Fibroblast of lung (primary cell): ENCODE measurements at places on chromosomes 3 and 15.

DNA sequence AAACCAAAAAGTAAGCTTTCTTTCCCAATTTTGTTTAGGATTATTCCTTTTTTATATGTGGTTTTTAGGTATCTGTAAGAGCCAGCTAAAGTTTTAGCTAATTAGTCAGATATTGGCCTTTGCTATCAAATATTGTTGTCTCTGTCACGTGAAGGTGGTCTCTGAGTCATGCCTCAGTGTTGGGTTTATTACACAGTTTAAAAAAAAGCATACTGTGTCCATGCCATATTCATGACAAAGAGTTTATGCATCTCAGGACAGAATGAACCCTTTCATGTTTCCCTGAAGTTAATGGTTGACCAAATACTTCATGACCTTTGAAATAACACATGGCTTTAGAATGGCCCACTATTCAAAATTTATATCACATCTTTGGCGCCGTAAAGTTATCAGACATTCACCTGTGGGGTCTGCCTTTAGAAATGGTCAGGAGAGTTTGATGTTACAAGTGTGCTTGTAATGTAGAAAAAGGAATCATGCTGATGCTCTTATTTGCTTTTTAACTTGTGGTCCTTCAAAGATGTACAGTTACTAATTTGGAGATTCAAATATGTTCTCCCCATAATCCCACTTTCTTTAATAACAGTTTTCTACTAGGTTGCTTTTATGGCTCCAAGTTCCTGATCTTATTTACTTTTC lies 101.5 kb downstream of the MYRIP start:
- DNase-seq: peak; percentile 68

DNA sequence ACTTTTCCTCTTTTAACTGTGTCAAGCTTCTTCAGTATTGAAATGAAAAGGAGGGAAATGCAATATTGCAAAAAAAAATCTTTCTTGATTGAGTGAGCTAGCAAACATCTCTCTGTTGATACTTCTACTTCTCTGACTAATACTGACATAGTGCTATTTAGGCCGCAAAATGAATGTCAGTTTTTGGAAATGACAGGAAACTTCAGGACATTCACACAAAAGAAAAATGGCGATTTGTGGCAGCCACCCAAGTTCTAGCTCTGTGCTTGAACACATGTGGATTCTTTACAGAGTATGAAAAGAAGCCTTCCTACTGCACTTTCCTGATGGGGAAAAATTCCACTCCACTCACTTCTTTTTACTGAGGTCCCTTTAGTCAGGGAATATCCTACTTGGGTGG lies 486.8 kb upstream of the ALCAM start:
- DNase-seq: peak; percentile 63

DNA sequence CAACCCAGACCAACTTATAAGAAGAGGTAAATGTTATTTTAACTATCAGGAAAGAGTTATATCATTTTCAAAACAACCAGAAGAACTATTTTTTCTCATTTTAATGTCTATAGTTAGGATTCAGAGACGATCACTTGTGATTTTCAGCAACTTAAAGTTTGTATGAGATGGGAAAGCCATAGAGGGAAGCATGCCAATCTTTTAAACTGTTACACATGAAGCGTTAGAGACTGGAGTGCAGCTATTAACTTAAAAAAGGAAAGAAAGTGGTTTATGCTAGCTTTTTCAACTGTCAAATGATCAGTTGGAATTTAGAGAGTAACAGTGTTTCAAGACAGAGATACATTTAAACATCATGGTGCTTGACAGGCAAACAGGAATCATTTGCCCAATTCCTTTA lies 91.7 kb upstream of the LPP start:
- DNase-seq: no peak

- DNase-seq: peak; percentile 86
These were observed 70.8 kb downstream of the RAP2B start for GRCh38 chr3:153232851-153233271.

- no peak for DNase-seq
These were observed 49.8 kb upstream of the RGMA start for GRCh38 chr15:93138681-93139250.

DNA sequence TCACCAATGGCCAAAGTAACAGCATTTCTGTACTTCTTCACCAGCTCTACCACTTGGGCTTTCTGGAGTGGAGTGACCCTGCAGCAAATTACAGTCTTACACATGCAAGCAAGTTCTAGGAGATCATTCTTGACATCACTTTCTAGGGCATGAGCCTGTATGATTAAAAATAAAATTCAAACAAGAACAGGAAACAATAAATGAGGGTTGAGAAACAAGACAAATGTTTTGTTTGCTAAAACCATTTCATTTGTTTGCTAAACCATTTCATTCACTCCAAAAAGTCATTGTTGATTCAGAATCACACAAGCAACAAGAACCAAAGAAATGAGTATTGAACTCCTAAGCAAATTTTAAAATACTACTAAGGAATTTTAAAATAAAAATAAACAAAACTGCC lies 220.9 kb downstream of the ATP8B4 start:
- DNase-seq: no peak

- DNase-seq: no peak
These were observed 26.3 kb downstream of the NDUFB4 start for GRCh38 chr3:120622457-120622856.

DNA sequence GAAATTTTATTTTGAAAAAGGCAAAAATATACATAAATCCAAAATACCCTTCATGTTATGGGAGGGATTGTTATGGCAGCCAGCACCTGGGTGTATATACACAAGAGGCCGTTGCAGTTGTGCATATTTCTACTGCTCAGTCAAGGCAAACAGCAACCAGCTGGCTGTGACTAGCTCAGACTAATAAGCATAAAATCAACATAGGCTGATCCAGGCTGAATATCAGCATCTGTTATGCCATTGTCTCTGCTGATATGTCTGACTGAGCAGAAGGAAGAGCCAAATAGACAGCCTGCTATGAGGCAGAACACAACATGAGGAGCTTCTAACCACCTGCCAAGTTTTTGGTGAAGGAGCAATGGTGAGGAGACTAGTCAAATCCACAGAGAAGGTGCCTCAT lies 457.5 kb upstream of the ALCAM start:
- DNase-seq: peak; percentile 69

DNA sequence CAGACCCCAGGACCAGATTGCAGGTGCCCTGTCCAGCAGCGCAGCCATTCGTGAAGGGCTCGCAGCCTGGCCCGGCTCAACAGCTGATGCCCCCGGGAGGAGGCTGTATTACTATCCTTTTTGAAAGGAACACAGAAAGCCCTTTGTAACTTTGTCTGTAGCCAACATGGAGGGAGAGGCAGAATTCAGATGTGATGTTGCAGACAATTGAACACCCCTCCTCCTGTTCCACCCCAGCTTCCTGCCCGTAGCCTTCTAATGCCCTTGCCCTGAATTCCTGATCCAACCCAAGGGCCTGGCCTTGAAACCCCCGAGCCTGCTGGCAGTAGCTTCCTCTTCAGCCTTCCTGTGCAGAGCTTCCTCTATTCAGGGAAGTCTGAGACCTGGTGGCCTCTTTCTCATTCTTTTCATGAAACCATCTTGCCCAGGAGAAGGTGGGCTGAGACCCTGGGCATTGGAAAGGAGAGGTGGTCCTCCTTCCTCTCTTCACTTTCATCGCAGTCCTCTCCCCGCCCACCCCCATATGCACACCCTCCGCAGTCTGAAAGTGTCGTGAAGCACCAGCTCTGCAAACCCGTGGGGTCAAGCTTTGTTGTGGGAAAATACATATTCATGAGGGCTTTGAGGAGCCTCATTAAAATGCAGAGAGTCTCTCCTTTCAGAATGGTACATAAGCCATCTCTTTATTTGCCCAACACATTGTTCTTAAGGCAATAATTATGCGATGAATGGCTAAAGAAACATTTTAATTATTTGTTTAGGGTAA lies 109.2 kb downstream of the APBA2 start:
- DNase-seq: no peak

DNA sequence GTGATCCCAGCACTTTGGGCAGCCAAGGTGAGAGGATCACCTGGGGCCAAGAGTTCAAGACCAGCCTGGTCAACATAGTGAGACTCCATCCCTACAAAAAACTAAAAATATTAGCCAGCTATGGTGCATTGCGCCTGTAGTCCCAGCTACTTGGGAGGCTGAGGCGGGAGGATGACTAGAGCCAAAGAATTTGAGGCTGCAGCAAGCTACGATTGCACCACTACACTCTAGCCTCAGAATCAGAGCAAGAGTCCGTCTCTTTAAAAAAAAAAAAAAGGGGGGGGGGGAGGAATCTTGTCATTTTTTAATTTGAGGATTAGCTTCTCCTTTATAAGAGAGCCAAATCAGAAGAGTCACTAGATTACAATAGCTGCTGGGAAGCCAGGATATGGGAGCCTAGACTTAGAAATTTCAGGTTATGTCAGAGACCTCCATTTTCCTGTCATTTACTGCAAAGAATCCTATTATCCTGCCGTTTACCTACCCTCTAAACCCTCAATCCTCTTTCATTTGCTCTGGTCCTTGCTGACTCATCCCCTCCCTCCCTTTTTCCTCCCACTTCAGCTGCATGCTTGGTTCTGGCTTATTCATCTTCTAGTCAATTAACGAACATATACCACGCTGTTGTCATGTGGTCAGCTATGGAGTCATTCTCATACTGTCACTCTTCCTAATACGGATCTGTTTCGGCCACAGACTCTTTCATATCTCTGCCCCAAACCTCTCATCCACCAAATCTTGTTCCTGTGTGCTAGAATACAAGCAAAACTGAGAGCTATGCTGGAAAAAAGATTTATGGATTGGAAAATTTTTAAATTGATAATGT lies 83.8 kb upstream of the PPIB start:
- DNase-seq: peak; percentile 95

DNA sequence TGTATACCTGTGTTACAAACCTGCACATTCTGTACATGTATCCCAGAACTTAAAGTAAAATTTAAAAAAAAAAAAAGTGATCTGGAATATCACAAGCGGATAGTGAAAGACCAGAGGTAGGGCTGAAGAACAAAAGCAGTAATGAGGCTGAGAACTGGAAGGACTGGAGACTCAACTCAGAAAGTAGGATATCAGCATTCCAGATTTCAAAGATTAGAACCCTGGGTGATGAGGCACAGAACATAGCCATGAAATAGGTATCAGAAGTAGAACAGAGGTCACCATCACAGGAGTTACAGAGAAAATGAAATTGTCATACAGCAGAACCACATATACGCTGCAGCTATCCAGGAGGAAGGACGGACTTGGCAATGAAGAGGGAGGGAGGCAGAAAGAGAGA lies 56.1 kb downstream of the ACAP2 start:
- DNase-seq: no peak
